ENCODE measurements at places on chromosomes 3 and 15.

GRCh38 chr15:70357453-70357852 is 259.7 kb upstream of the TLE3 start:
- no peak for DNase-seq

DNA sequence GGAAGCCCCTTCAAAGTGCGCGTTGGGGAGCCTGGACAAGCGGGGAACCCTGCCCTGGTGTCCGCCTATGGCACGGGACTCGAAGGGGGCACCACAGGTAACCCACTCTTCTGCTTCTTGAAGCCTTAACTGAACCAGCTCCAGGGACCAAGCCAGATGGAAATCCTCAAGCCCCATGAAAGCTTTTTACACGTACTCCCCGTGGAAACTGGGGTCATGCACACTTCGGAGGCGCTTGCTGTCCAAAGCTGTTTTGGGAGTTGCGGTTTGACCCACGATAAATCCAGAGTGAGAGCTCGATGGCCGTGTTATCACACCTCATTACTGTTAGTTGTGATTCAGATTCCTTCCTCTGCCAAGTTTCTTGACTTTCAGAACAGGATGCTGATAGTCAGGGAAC is 47.5 kb downstream of the DNASE1L3 start:
- DNase-seq: no peak

DNA sequence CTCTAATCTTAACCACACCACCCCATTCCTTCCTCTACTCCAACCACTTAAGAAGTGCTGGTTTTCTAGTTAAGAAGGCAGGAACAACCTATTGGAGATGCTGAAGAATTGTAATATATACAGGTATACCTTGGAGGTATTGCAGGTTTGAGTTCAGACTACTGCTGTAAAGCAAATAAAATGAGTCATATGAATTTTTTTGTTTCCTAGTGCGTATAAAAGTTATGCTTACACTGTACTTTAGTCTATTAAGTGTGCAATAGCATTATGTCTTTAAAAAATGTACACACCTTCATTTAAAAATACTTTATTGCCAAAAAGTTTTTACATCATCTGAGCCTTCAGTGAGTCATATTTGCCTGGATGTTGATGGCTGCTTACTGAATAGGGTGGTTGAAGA is 22.5 kb downstream of the TOPAZ1 start:
- no peak for DNase-seq

- DNase-seq: no peak
Measured at GRCh38 chr3:105513886-105514285, 147.2 kb downstream of the ALCAM start.

DNA sequence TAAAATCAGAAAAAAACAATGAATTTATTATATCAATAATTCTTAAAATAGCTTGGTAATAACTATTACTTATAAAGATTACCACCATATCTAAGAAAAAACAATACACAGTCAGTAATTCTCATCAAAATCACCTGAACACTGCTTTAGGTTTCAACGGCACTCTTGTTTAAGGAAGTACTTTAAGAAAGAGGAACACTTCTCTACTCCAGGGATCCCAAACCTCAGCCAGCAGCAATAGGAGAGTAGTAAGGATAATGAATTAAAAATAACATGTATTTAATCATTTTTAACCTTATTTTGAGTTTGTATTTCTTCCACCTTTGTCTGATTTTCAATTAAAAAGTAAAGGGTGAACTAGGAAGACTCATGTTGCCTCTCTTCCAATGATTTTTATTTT is 494.0 kb upstream of the NR2F2 start:
- peak; percentile 38 for DNase-seq

DNA sequence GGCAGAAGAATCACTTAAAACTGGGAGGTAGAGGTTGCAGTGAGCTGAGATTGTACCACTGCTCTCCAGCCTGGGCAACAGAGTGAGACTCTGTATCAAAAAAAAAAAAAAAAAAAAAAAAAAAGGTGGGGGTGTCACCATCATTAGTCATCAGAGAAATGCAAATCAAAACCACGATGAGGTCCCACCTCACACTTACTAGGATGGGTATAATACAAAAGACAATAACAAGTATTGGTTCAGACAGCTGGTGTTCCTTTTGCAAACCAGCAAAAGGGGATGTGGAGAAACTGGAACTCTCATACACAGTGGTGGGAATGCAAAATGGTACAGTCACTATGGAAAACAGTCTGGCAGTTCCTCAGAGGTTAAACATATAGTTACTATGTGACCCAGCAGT is 78.7 kb upstream of the TSC22D2 start:
- DNase-seq: no peak

DNA sequence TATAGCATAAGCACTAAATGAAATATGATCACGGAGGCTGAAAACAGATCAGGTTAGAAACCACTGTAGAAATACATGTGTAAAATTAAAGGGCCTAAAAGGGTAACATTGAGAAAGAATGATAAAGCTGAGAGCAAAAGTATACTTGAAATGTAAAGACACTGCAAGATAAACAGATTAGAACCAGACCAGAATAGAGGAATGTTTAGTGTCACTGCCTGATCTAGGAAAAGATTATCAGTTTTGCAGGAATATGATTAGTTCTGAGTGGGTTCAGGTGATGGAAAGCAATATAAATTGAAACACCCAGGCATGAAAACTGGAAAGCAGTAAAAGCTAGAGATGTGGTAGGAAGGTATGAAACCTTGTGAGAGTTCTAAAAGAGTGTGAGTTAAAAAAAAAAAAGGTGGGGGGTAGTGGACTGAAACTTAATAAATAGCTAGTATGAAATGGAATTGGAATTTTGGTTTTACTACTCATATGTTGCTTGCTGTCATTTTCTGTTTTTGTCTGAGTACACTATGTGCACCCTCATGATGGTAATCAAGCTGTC is 16.0 kb upstream of the C3orf38 start:
- DNase-seq: no peak

- DNase-seq: peak; percentile 73
Measured at GRCh38 chr3:11335056-11335608, 62.9 kb downstream of the ATG7 start.

All from NB4 (cell line).